ENCODE measurements at places on chromosomes 13 and 19. TPM values are rescaled to one million over a fixed set of nuclear protein-coding genes. Genes with fewer than 3 reads are reported as not detected.

GRCh38 chr19:7215176-7215575 is 79.0 kb downstream of the INSR start:
- DNase-seq = no peak

DNA sequence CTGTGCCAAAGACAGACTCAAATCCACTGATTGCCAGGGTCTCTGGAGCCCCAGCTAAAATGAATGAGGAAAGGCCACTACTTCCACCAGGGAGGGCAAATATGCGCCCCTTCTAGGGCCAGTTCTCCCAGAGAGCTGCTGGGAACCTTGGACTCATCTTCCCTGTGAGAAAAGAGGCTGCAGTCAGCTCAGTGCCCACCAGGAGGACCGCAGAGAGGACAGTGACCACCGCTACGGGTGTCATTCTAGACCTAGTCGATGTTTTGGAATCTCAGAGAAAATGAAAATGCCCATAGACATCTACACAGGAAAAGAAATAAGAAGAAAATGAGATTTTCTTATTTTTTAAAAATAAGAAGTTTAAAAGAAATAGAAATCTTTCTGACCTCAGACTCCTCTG is 235.1 kb downstream of the UQCRFS1 start:
- no peak for DNase-seq

DNA sequence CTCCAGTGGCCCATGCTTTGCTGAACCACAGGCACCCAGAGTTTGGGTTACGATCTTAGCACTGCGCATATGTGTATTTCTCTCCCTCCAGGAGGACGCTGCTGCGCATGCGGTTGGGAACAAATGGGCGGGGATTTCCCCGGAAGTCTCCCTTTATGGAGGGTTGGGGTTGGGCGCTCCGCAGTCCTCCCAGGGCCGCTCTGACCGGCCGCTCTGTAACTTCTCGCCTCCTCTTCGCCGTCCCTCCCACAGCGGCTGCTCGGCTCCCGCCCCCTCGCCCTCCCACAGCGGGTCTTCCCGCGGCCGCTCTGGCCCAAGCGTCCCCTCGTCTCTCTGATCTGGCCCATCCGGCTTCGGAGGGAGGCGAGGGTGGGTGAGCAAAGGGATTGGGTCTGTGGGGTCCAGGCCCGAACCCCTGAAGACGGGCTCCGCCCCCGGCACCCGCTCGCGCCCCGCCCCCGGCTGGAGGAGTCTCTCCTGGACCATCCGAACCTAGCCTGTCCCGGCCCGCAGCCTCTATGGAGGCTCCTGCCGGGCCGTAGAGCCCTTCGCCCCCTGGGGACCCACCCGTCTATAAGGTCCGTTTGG is at the start of gene MEGF8:
MEGF8 (plus strand) TSS at position 328 of the 588 bp plus-strand sequence. CDS start 609 bp downstream, outside the sequence.
- DNase-seq = peak; percentile 99

- no peak for DNase-seq
Measured at GRCh38 chr13:90154311-90154960, 1193.1 kb upstream of the MIR17HG start.

- DNase-seq = no peak
Measured at GRCh38 chr19:3336680-3337523, 29.5 kb upstream of the NFIC start.

DNA sequence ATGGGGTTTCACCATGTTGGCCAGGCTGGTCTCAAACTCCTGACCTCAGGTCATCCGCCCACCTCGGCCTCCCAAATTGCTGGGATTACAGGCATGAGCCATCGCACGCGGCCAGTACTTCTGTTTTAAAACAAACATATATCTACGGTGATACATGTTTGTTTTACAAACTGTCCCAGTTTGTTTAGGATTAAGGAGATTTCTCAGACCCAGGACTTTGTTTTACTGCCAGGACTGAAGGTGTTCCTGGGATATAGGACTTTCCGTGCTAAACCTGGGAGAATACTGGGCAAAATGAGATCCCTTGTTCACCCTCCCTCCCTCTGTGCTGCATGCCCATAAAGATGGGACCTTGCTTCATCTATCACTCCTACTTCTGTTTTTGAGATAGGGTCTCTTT is 8.8 kb downstream of the NLRP8 start:
- DNase-seq = no peak

DNA sequence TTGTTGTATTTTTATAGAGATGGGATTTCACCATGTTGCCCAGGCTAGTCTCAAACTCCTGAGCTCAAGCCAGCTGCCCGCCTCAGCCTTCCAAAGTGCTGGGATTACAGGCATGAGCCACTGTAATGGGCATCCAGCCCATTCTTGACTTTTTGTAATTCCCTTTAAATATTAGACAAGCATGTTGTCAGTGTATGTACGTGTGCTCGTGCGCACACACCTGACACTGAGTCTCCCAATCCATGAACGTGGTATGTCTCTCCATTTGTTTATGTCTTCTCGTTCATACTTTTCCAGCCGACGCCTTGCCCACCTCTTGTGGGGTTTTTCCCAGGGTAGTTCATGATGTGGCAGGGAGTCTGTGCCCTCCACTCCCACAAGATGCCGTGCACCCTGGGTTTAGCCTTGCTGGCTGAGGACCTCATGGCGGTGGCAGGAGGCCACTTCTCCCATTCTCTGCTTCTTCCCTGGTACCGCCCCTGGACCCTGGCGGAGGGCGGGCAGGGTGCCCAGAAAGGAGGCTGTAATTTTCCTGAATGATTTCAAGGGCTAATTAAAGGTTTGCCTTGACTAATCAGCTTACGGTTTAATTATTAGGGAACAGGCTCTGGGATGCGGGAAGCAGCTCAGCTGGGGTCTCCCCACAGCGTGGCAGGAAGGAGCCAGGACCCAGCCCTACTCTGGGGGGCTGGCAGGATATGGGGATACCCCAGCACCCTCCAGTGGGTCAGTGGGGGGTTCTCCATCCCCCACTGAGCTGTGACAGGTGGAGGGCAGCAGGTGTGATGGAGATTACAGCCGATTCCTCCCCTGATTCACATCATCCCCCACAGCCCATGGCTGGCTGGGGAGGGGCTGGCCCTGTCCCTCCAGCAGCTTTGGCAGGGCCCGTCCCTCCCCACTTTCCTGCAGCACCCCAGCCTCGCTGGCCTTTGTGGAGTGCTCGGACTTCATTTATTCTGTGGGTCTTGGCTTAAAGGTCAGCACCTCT is 12.9 kb downstream of the PAK4 start:
- DNase-seq = no peak

DNA sequence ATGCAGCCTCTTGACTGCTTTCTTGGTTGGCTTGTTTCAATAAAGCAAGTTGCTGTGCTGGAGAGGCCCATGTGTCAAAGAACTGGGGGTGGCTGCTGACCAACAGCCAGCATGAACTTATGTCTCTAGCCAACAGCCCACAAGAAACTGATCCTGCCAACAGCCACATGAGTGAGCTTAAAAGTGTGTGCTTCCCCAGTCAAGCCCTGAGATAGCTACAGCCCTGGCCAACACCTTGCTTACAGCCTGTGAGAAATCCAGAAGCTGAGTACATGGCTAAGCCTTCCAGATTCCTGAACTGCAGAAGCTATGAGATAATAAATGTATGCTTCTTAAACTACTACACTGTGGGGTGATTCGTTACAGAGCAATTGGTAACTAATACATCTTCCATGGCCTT is 38.9 kb upstream of the IPO5 start:
- no peak for DNase-seq

DNA sequence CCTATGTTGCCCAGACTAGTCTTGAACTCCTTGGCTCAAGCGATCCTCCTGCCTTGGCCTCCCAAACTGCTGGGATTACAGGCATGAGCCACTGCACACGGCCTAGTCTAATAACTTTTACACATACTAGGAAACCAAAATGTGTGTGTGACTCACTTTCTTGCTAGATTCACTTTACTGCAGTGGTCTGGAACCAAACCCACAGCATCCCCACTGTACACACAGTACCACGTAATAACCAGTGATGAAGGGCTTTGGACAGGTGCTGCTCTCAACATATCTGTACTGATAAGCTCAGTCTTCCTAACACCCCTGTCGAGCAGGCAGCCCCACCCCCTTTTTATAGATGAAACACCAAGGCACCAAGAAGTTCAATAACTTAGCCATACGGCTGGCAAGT is 5.1 kb downstream of the DNMT1 start:
- peak; percentile 76 for DNase-seq

DNA sequence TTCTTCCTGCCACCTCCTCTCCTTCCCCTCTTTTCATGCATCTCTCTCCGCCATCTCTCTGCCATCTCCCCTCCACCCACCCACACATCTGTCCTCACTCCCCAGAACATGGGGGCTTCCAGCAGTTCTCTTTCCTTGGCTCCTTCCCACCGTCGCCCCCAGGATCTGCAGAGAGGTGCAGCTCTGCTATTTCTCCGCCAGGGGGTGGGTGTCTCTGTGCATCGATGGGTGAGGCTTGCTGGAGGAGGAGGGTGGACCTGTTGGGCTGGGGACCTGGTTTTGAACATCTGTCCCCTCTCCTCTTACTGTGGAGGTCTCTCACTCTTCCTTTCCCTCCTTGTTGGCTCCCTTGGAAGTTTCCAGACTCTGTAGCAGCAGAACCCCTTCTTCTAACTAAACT is 51.7 kb downstream of the MYH14 start:
- no peak for DNase-seq

DNA sequence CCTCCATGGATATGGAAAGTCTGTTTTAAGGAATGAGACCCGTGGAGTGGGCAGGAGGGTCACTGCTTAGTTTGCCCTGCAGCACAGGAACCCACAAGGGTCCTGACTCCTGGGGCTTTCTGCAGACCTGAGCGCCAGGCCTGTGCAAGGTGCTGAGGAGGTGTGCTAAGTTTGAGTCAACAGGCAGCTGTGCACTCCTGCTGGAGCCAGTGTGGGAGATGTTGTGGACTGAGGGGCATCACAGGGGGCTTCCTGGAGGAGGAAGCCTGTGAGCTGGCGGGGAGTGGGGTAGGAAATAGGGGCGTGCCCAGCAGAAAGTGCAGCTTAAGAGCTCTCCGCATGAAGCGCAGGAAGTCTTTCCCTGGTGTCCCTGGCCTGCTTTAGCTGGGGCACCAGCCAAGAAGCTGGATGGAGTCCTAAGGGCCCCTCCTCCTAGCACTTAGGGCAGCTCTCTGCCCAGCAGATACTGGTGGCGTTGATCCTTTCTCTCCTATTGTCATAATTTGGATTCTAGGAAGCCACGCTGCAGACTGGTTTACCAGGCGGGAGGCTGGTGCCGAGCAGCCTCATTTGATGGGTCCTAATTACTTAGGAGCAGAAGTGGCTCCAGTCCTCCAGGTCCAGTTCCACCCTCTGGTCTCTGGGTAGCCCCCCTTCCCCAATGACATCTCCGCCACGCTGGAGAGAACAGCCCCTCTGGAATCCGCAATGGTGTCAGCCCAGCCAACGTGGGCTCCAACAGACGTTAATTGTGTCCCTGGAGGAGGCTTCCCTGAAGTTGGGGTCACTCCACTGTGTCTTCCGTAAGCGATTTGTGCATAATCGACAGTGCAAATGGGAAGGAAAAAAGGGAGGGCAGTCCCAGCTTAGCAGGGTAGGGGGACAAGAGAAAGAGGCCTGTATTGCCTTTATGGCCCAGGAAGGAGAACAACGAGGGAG is 309.2 kb downstream of the ZNF536 start:
- no peak for DNase-seq

- no peak for DNase-seq
Measured at GRCh38 chr19:46696052-46696451, 20.9 kb downstream of the PRKD2 start.

- no peak for DNase-seq
Measured at GRCh38 chr13:102651892-102652291, 43.0 kb downstream of the METTL21C start.

Gene PLA2G4C
- total RNA-seq = 4.2 TPM

Gene MATK
- 37.6 TPM for total RNA-seq

Gene TTC9B
- total RNA-seq = not detected

Gene ZNF878
- 0.65 TPM for total RNA-seq

Gene TMC4
- total RNA-seq = 0.54 TPM

Gene SCGB2B2
- total RNA-seq = 0.25 TPM

Data from activated CD8-positive, alpha-beta T cell treated with anti-CD3 and anti-CD28 coated beads for 36 hours (primary cell).